ENCODE measurements at places on chromosomes 1 and 21.

- no peak for DNase-seq
These were observed 174.2 kb downstream of the LHX8 start for GRCh38 chr1:75308365-75308764.

DNA sequence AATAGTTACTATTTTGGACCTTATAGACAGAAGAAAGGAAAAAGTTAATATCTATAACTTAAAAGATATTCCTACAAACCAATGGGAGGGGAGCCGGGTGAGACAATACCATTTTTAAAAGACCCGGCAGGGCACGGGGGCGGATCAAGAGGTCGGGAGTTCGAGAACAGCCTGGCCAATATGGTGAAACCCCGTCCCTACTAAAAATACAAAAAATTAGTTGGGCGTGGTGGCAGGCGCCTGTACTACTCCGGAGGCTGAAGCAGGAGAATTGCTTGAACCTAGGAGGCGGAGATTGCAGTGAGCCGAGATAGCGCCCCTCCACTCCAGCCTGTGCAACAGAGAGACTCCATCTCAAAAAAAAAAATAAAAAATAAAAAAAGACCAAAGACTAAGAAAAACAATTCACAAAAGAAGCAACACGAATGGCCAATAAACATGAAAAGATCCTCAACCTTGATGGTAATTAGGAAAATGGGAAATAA lies 1.2 kb upstream of the PSMB2 start:
- no peak for DNase-seq

DNA sequence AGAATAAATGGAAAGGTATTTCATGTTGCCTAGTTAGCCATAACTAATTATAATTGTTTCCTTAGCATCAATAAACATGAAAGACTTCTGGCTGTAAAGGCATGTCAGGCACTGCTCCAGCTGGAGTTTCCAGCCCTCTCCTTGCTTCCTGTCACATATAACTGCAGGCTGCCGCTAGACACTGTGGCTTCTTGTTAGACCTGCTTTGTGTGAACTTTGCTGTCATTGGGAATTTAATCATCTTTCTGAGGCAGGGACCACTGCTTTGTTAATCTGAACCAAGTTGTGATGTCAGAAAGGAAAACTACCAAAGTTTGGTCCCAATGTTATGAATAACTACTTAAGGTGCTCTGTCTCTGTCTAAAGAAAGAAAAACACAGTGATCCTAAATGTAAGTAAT lies 90.3 kb upstream of the DUSP10 start:
- DNase-seq = no peak

- no peak for DNase-seq
These were observed 218.6 kb upstream of the PLXNA2 start for GRCh38 chr1:208462761-208463160.

DNA sequence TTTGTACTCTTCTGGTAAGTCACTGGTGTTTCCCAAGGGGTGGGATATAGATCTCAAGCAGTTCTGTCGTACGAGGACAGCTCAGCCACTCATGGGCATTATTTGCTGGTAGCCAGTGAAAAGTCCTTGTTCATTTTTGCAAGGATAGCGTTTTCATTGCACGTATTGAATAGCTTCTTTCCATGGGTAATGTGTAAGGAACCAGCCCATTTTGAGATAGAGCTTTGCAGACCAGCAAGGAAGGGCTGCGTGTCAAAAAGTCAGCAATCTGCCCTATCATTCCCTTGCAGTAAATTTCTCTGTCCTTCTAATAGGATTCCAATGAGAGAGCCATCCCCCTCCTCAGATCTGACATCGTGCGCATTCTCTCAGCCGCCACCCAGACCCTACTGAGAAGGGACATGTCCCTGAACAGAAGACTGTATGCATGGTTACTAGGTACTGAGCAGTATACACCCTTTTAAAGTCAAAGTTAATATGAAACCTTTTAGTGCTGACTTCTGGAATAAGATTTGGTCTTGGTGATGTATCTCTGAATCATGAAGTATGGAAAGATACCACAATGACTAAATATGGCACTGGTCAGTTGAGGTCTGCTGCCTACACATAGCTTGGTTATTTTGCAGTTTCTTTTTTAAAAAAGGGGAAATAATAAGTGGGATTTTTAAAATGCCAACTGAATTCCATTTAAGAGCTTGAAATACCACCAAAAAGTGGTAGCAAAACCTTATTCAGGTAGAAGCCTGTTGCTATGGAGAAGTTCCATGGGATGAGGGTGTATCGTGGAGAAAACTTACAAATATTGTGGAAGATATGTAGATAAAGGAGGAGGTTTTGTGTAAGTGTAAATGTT lies 55.3 kb downstream of the DOP1B start:
- peak; percentile 91 for DNase-seq

- DNase-seq = no peak
These were observed 9.0 kb downstream of the TRAF5 start for GRCh38 chr1:211335522-211336157.

DNA sequence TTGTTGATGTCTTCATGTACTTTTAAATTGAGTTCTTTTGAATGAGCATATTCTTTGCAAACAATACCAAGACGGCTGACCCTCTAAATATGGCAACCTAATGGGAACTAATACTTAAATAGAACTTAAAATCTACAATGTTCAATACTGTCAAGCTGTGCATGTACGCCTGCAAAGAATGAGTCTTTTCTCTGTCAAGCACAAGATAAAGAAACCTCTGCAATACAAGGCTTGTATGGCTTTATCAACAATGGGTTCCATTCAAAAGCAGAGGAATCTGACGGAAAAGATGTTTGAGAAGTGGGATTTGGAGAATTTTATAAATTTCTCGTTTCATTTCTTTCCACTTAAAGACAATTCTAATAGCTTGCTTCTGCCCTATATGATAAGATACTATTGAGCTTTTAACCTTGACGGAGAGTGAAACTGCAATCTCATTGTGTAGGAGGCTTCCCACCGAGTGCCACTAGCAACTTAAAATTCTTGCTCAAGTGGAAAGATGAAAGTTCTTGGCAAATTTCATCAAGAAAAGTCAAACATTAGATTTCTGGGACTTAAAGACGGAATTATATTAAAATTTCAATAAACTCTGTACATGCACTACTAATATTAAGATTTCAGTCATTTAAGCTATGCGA lies 119.8 kb downstream of the RGS21 start:
- no peak for DNase-seq

DNA sequence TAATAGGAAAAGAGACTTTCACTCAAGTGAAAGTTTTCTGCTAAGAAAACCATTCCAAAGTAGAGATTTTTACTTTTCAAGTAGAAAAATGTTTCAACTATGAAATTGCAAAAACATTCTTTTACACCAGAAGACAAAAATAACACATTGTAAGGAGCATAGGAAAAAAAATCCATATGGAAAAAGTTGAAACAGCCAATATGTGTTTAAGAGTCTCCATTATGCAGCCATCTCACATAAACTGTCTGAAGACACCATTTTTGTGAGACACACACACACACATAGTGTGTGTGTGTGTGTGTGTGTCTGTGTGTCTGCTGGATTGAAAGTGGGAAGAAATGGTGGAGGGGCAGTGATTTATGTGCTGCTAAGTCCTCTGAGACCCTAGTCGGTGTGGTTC lies 162.1 kb downstream of the HHAT start:
- DNase-seq = no peak

DNA sequence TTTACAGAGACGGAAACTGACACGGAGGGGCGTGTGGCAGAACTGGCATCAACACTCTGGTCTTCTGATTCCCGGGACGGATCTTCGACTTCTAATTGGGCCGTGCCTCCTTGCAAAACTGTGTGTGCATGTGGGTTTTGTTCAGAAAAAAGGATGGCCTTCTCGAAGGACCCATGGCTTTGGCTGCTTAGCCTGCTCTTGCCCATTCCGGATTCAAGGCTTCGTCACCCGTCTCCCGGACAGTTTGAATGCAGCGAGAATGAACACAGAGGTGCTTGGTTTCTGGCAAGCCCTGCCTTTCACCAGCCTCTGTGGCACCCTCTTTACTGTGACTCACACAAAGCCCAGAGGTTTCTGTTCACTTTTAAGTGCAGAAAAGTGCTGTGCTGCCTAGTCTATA lies 120.1 kb downstream of the PRDM2 start:
- DNase-seq = no peak

DNA sequence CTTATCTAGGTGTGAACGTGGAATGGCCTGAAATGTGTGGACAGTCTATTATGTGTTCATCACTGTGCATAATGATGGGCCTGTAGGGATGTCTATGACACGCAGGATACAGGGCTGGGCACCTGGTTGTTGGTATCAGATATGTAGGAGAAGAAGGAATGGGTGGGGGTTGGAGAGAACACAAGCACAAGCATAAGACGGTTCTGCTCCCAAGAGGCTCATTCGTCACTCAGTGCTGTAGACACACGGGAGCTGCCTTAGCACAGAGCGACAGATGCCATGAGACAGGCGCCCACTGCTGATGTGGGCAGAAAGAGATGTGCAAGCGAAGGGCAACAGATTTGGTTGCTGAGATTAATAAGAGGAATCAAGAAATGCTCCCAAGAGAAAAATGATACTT lies 256.2 kb downstream of the DISC1 start:
- no peak for DNase-seq

- no peak for DNase-seq
These were observed 298.8 kb downstream of the TGFB2 start for GRCh38 chr1:218643926-218644325.

- DNase-seq = no peak
These were observed 33.4 kb downstream of the TLR5 start for GRCh38 chr1:223109581-223110026.

GRCh38 chr1:100921110-100921706 lies 25.3 kb downstream of the SLC30A7 start:
- peak; percentile 71 for DNase-seq

DNA sequence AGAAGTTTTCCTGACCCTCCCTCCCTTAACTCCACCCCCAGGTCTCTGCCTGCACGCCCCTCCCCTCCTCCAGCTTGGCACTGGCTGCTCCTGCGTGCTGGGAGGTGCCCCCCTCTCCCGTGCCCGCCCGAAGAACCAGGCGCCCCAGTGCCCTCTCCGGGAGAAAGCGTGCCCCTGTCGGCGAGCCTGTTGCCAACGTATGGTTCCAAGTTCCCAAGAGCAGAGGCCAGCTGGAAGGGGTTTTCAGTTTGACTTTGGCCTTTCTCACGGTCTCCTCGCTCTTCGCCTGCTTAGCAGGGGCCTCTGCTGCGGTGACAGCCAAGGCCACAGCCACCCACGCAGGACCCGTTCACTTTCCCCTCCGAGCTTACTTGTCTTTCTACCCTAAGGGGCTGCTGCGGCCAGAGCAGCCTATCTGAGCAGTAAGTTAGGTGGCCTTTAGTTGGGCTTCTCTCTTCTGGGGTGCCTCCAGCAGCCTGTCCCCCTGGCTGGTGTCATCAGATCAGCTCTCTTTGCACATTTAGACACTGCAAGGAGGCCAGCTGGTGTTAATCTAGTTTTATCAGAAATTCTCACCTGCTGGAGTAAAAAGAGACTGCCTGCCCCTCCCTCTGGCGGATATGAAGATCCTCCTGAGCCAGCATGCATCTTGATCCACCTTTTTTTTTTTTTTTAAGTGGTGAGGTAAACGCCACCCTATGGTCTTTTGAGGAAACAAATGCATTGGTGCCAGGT lies 1.5 kb downstream of the STUM start:
- DNase-seq = no peak

DNA sequence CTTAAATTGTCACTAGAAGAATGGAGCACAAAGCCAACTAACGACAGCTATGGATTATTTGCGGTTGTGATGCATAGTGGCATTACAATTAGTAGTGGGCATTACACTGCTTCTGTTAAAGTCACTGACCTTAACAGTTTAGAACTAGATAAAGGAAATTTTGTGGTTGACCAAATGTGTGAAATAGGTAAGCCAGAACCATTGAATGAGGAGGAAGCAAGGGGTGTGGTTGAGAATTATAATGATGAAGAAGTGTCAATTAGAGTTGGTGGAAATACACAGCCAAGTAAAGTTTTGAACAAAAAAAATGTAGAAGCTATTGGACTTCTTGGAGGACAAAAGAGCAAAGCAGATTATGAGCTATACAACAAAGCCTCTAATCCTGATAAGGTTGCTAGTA lies 13.5 kb downstream of the USP1 start:
- no peak for DNase-seq

DNA sequence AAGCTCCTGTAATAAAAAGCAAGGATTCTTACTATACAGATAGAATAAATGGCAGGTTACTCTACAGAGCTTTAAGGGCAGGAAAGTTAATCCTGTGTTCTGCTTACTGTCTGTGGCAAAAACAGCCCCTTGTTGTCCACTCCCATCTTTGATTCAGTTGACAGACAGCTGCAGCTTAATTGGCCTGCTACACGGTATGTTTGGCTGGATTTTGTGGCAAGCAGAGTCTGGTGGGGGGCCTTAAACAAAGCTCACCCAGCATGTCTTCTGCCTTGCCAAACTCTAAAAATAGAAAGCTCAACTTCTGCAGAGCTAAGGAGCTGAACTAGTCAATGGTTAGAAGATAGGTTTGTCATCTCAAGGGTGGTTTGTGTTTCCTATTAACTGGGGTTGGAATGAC lies 407.2 kb downstream of the HLX start:
- no peak for DNase-seq

- DNase-seq = no peak
These were observed 95.0 kb downstream of the VWA5B1 start for GRCh38 chr1:20385630-20386029.

DNA sequence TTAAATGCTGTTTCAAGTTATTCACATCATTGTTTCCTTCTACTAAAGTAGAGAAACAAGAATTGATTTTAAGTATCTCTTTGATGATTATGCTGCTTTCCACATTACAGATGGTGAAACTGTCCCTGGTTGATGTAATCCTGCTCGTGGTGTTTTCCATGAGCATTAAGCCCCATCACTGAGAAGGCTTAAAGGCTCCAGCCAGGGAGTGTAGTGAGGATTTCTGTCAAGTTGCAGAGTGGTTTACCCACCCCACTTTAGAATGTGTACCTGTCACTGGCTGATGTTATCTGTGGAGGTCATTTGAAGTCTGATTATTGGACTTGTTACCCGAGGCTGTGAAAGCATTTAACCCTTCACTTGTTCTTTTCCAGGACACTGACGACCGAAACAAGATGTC lies 12.9 kb downstream of the CERS2 start:
- DNase-seq = no peak

DNA sequence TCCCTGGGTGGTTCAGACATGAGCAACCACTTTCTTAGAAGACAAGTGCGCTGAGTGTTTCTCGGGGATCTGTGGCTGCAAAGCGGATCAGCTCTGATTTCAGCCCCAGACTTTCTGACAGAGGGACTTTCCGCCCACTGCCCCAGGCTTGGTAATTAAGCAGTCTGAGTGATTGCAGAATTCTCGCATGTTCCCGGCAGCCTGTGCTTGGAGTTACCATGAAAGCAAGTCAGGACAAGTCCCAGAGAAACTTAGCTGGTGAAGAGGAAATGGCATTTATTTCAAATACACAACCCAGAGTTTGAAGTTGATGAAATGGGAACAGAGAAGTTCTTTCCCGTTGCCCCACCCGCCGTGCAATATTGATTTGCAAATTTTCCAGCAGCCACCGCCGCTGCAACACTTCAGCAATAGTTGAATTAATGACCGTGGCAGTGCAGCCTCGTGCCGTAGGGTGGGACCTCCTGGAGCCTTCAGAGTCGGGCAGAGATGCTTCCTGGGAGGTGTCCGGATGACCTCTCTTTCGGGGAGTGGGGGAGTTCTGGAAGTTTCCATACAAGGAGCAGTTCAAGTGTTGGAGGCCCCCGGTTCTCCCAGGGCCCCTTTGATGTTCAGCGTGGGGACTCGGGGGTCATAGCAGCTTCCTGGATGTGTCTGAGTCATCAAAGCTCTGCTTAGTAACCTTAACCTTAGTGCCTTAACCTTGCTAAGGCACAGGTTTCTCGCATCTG lies 134.7 kb downstream of the KAZN start:
- DNase-seq = no peak
